ENCODE measurements at places on chromosomes 7 and 10. TPM values are rescaled to one million over a fixed set of nuclear protein-coding genes. Genes with fewer than 3 reads are reported as not detected.

KIAA1549 gene
- 1.2 TPM for total RNA-seq

DNA sequence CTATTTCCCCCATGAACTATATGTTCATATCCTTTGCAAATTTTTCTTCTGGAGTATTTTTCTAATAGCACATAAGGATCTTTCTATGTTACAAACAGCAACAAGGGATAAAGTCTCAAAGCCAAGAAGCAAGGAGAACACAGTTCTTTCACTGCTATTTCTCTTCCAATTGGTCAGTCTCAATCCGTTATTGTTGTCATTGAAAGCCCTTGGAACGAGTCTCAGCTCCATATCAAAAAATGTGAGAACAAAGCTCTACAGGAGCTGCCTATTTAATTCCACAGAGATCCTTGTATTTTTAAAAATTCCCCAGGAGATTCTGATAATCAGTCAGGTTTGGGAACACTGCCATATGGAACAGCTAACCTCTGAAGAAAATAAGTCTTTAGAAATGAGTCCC is 15.7 kb downstream of the SLC35B4 start:
- DNase-seq: no peak

- no peak for DNase-seq
Measured at GRCh38 chr7:130218806-130219620, 11.4 kb downstream of the SSMEM1 start.

- no peak for DNase-seq
Measured at GRCh38 chr10:97048649-97049427, 136.9 kb downstream of the SLIT1 start.
